ENCODE measurements at places on chromosomes 16 and 17.

DNA sequence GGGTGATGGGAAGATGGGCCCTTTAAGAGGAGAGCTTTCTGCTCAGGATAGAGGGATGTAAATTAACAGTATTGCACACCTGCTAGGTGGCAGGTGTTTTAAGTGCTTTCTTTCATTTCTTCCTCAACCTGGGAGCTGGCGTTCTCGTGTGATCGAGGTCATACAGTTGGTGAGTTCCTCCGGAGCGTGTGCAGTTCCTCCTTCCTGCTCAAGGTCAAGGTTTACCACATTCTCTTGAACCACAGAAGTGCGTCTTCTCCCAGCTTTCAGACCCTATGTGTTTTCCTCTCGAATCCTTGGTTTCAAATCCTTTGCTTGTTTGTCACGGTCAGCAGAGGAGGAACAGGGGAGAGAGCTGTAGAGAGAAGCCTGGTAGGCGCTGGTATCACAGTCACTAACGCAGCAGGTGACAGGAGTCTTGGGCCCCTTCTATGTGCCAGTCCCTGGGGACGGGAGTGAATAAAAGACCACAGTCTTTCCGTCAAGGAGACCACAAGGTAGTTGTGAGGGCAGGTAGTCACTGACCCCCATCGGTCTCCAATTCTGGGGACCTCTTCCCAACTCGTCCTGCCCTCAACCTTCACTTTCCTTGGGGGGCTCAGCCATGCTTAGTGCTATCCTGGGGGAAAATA is 791 bp downstream of the DNAI2 start:
- DNase-seq = no peak

DNA sequence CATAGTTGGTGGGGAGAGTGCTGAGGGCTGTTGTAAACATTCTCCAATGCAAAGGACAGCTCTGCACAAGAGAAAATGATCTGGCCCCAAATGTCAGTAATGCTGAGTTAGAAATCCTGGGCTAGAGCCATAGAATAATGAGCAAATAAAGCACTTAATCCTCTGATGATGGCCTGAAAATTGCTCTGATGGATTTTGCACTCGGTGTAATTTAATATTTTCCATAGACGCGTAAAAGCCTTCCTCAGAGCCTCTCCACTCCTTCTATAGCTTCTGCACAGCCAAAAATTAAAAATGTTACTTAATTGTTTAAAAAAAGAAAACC is 23.7 kb downstream of the FAM20A start:
- no peak for DNase-seq

DNA sequence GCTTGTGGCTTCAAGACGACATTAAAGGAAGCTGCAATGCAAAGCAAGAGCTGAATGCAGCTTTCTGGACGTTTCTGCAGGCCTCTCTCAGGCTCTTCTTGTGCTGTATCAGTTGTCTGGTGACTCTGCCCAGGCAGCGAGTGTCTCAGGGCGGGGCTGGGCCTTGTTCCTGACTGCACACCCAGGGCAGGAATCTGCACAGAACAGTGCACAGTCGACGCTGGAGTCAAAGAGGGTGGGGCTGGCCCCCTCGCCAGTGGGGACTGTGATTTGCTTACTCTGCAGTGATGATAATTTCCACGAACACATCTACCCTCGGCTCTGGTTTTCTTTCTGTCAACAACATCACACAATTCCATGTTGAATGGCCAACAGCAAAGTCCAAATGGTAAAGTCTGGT is 60.7 kb downstream of the IRF8 start:
- DNase-seq = no peak

- DNase-seq = no peak
These were observed 131.5 kb downstream of the OR1D5 start for GRCh38 chr17:2931876-2932275.

DNA sequence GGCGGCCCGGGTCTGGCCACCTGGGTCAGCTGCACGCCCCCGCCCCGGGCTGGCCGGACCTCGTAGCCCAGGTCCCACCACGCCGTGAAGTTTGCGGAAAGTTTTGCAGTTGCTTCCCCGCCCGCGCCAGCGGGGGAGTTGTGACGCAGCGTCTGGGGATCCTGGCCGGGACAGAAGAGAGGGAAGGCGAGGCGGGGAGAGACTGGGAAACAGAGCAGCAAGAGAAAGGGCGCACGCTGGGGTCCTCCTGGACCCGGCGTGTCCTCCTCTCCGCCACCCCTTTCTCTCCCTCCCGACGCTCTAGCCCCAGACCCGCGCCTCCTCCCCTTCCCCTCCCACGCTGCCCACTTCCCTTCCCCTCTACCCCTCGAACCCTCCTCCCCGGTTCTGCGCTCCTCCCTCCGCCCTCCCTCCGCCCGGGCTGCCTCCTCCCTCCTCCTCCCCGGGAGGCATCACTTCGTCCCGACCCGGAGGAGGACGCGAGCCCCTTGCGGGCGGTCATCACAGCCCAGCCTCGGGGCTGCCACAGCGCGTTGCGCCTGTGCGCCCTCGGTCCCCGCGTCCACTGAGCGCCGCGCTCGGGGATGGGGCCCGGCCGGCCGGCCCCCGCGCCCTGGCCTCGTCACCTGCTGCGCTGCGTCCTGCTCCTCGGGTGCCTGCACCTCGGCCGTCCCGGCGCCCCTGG is at the start of gene MRC2:
Gene MRC2, plus strand, starts transcription at position 452 of the 685 bp plus-strand sequence. Its CDS starts 133 bp downstream, at position 585.
- no peak for DNase-seq

DNA sequence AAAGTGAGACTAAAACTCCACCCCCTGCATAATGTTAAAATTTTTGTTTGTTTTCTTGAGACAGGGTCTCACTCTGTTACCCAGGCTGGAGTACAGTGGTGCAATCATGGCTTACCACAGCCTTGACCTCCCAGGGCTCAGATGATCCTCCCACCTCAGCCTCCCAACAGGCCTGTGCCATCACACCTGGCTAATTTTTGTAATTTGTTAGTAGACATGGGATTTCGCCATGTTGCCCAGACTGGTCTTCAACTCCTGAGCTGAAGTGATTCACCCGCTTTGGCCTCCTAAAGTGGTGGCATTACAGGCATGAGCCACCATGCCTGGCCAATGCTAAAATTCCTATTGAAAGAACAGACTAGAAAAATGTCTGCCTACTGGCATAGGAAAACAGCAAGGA is 103.8 kb downstream of the TRIM37 start:
- DNase-seq = no peak

GRCh38 chr16:85612801-85613603 is at the start of gene GSE1:
Gene GSE1 (plus strand): TSS chr16:85613322. CDS start chr16:85613392, 70 bp downstream.
- DNase-seq = peak; percentile 91

DNA sequence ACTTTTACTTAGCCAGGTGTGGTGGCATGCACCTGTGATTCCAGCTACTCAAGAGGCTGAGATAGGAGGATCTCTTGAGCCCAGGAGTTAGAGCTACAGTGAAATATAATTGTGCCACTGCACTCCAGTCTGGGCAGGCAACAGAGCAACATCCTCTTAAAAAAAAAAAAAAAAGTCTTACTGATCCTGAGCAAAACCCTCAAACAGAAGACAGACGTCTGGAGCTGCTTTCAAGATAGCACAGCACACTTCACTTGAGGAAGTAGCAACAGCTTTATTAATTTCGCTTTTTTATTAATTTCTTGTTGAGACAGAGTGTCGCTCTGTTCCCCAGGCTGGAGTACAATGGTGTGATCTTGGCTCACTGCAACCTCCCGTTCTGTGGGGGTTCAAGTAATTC is 10.2 kb upstream of the GGA2 start:
- DNase-seq = no peak

GRCh38 chr17:64187093-64187895 is 57.4 kb upstream of the ERN1 start:
- DNase-seq = no peak

DNA sequence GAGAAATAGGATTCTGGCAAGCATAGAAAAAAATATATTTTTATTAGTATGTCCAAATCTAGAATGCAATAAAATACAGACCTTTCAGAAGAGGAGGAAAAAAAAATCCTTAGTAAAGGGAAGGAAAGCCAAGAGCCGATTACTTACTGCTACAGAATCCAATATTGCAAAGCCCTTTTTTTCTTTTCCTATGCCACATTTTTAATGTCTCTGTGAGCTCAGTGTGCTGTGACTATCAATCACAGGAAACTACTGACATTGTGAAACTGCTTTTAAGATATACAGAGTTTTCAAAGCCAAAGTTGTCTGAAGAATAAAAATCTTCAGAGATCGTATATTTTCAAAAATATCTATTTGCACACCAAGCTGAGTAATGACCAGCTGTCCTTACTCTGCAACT is 120.4 kb downstream of the CHD9NB start:
- DNase-seq = no peak

GRCh38 chr16:3027983-3028715 is 4.3 kb downstream of the THOC6 start:
- DNase-seq = peak; percentile 57

DNA sequence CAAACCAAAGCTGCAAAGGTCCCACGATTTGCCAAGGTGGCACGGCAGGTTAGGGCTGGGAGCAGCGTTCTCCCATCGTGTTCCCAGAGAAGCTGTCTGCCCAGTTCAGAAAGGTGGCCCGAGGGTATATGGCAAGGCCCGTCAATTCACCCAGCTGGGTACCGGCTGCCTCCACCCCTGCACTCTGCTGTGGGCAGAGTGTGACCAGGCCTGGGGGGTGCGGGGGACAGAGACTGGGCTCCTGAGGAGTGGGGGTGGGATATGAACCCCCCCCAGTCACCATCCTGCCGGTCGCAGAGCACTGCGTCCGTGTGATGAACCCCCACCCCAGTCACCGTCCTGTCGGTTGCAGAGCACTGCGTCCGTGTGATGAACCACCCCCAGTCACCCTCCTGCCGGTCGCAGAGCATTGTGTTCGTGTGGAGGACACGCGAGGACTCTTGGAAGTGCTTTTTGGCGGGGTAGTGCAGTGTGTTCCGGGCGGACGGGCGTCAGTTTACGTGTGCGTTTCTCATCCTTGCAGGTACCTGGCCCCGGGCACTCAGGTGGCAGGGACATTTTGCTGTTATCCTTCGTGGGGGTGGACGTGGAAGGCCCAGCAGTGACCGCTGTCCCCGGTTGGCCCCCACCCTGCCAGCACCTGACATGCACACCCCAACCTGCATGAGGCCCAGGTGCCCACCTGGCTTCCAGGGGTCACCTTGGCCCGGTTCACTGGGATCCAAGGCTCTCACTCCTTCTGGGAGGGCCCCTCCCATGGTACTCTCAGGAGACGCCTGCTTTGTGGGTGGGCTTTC is 2.7 kb upstream of the FASN start:
- no peak for DNase-seq

- DNase-seq = no peak
These were observed 178.4 kb downstream of the PRKCA start for GRCh38 chr17:66480802-66481201.

- DNase-seq = no peak
These were observed 4.0 kb upstream of the NPRL3 start for GRCh38 chr16:142405-142967.

GRCh38 chr17:40915721-40916256 is 21.7 kb downstream of the KRT23 start:
- no peak for DNase-seq

- DNase-seq = no peak
These were observed 221.1 kb upstream of the XYLT1 start for GRCh38 chr16:17691899-17692176.

DNA sequence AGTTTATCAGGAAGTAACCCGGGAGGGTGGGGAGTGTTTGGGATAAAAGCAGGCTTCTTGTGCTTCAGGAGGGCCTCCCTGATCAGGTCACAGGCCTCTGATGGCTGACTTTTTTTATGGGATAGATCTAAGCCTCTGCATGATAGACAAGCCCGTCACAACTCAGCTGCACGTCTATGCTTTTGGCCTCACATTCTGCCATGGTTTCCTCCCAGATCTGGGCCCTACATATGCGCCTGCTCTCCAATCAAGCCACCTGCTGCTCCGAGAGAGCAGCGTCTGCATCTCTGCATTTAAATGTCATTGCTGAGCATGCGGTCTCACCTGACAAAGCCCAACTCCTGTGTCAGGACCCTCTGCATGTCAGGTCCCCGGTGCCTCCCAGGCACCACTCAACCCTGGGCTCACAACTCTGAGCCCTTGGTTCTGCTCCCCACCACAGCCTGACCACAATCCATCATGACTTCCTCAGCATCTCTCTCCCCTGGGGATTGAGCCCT is 45.3 kb upstream of the SREBF1 start:
- DNase-seq = no peak

DNA sequence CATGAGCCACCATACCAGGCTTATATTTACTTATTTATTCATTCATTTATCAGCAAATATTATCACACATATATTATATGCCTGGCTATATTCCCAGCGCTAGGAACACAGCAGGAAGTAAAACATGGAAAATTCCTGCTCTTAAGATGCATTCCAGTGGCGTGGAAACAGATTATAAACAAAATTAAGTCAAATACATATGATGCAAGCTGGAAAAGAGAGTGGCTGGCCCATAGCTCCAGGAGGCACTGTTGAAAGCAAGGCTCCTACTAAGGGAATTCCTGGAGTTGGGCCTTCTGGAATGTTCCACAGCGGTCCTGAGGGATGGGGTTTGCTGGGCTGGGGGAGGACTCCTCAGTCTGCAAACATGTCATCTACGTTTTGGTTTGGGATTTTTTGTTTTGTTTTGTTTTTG is 18.4 kb downstream of the ADCY9 start:
- DNase-seq = no peak

GRCh38 chr16:70694088-70694867 is 8.4 kb upstream of the MTSS2 start:
- peak; percentile 39 for DNase-seq

DNA sequence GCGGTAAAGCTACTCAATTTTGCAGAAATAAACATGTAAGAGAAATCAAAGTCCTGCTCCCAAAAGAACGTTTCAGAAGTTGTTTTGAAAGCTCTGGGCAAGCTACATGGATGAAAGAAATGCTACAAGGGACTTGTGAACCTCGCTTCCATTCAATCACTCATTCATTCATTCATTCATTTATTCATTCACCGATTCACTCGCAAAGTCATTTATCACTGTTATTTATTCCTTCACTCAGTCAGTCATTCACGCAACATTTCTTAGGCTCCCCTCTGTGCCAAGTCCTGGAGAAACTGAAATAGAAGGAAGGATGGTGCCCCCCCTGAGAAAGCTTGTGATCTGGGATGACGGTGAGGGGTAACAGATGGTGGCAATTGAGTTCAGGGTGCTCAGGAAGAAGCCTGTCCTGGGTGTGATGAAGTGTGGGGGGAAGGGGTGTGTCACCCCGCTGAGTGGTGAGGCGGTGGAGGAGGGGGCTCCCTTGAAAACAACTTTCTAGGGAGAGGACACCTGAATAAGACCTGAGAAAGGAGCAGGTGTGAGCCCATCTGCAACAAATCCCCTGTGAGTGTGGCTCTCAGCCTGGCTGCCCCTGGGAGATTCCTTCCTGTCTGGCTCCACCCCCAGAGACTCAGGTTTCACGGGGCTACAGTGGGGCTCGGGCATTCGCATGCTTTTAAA is 36.3 kb upstream of the PRSS54 start:
- no peak for DNase-seq

- no peak for DNase-seq
These were observed 22.8 kb upstream of the SLC47A1 start for GRCh38 chr17:19510903-19511302.

DNA sequence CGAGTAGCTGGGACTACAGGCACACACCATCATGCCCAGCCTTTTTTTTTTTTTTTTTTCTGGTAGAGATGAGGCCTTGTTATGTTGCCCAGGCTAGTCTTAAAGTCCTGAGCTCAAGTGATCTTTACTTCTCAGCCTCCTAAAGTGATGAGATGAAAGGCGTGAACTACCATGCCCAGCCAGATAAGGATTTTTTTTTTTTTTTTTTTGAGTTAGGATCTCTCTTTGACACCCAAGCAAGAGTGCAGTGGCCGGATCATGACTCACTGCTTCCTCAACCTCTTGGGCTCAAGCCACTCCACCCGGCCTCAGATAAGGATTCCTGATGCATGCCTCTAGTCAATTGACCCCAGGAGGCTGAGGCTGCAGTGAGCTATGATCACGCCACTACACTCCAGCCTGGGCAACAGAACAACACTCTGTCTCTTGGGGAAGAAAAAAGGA is 11.2 kb upstream of the PLEKHG4 start:
- DNase-seq = peak; percentile 83
